ENCODE measurements at places on chromosomes 5 and 9. TPM values are rescaled to one million over a fixed set of nuclear protein-coding genes. Genes with fewer than 3 reads are reported as not detected.
A peak's percentile ranks its signal among the peaks of the same experiment; 100 is the strongest.

Gene CXCL14
- 104 TPM for total RNA-seq

Gene CEL
- 1.0 TPM for total RNA-seq

Gene TMEM215
- not detected for total RNA-seq

Gene DAB2IP
- total RNA-seq, result 105 TPM

Gene OR1Q1
- total RNA-seq, result not detected

Gene SPAAR
- total RNA-seq, result 5.3 TPM

Gene FCN2
- total RNA-seq, result 3.6 TPM

Gene SAXO1
- 0.35 TPM for total RNA-seq

Gene GRM6
- not detected for total RNA-seq

Gene FBP1
- 27.3 TPM for total RNA-seq

Gene SLC36A2
- 1.8 TPM for total RNA-seq

- no peak for DNase-seq
These were observed 5.5 kb downstream of the PTBP3 start for GRCh38 chr9:112327718-112328450.

- DNase-seq, result no peak
These were observed 6.0 kb downstream of the OR13D1 start for GRCh38 chr9:104700306-104700705.

DNA sequence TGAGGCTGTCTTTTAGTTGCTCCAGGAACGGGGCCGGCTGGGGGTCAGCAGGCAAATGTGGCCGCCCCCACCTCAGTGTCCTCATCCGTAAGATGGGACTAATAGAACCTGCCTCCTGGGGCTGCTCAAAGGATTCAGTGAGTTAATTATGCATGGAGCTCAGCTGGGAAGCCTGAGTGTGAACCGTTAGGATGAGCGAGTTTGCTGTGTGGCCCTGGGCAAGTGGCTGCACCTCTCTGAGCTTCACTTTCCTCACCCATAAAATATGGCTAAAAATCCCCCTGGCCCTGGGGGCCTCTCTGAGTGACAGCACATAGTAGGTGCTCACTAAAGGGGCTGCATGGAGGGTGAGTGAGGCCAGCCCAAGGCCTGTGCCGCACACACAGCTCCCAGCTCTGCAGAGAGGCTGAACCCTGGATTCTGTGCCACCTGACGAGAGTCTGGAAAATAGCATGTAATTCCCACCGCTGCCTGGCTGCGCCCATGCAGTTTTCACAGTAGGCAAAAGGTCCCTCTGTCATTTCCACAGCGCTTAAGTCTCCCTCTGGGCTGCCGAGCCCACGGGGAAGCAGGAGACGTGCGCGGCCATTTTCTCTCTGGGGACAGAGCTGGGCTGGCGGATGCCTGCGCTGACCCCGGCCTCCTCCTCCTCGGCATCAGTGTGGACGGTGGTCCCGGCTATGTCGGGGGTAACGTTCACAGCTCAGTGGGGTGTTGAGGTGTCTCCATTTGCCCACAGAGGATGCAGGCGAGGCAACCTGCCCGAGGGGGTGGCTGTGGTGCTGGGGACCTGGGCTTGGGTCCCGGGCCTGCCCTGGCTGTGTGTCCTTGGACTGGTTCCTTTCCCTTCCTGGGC is 18.2 kb downstream of the ASS1 start:
- no peak for DNase-seq

DNA sequence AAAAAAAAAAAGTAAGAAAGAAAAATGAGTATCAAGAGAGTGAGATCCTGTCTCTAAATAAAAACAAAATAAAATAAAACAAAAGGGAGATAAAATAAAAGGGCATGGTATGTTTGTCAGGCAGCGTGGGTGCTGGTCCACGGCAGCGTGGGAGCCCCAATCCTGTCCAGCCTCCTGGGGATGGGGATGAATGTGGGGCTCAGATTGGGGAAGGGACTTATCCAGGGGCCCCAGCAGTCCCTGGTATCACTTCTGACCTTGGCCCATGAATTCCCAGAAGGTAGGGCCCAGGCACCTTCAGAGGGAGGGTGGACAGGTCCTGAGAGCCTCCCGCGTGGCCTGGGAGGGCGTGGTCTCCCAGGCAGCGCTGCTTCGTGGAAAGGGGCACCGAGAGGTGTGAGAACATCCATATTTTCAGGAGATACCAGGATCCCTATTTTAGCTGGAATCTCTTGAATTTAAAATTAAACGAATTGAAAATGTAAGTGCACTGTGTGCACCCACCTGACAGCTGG is 71.2 kb downstream of the ZNF354C start:
- DNase-seq, result peak; percentile 37

DNA sequence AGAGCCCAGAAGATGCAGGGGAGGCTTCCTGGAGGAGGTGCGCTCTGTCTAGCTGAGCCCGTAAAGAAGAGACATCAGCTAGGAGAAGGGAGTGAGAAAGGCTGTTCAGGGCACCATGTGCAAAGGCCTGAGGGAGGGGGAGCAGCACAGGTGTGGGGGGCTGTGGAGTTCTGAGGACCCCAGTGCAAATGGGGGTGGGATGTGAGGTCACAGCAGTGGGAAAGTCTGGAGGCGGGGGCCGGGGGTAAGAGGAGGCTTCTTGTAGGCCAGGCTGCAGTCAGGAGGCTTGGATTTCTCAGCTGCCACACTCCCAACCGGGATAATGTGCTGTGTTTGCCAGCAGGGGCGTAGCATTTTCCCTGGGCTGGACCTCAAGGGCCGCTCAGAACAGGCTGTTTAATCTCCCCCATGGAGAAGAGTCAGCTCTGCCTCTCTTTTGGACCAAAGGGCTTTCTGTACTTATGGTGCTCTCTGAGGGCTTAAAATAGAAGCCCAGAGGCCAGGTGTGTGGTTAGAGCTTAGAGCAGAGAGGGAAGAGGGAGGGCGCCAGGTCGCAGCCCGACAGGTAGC is 5.7 kb downstream of the NEURL1B start:
- DNase-seq, result no peak

DNA sequence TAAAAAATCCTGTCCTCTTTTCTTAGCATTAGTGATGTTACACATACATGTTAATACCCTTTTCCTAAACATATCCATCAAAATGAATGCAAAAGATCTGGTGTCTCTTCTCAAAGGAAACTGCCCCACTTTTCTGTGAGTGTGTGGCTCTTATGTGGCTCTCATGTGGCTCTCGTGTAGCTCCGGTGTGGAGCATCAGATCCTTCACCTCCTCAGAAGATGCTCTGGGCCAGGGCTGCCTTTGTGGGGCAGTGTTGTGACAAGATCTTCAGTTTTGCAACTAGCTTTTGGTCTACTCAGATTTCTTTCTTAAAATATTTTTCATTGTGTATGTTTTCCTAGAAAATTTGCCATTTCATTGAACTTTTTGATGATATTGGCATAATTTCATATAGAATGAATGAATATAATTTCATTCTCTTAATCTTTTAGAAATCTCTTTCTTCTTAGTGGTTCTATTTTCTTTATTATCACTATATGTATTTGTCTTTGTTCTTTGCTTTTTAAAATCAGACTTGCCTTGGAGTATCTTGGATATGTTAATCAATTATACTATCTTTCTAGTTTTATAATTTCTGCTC is 19.4 kb downstream of the GARNL3 start:
- peak; percentile 18 for DNase-seq

- no peak for DNase-seq
These were observed 31.6 kb downstream of the CDH6 start for GRCh38 chr5:31225118-31225517.

GRCh38 chr9:84754461-84754860 is 84.9 kb downstream of the NTRK2 start:
- DNase-seq, result no peak

GRCh38 chr9:69621730-69622460 is 50.3 kb downstream of the APBA1 start:
- no peak for DNase-seq

- DNase-seq, result no peak
These were observed 16.3 kb upstream of the CCIN start for GRCh38 chr9:36152741-36153438.

DNA sequence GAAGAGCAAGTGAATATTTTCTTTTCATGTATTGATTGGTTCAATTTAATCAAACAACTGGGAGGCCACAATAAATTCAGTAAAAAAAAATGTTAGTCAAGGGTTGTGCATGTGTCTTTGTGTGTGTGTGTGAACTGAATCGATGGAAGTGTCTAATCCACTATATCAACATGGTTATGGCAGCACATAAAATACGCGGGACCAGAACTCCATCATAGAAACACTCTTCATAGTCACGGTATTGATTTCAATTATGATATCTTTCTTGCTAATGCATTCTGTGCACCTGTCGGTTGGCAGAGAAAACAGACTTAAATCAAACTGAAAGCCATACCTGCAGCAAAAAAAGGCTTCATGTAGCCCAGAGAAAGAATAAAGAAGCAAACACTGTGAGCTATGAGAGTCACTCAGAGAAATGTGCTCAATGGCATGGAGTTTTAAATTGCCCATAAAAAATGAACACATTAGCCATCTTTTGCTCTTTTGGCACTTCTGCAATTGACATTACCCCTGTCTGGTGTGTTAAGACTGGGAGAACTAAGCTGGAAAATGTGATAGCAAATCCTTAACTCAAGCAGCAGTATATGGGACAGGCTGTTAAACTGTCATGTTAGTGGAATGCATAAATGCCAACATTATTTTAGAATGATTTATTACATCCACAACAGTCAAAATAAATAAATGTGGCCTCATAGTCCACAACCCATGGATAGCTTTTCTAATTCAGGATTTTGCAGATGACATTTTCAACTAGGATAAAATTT is 642.4 kb upstream of the C9orf72 start:
- peak; percentile 19 for DNase-seq

DNA sequence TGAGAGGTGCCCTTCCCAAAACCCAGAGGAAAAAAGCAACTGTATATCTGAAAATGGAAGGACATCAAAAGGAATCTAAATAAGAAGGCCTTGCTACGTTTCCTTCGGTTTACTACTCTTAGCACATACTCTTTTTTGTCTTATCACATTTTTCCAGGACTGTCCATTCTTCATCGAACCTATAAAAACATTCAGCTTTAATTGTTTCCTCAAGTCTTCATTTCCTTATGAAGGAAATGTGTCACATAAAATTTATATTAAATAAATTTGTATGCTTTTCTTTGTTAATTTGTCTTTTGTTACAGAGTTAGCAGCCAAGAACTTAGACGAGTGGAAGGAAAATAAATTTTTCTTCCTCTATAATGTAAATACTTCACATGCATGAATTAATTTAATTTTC is 255.0 kb downstream of the BNC2 start:
- DNase-seq, result no peak

GRCh38 chr5:21199087-21199486 is 1211.1 kb upstream of the CDH18 start:
- no peak for DNase-seq

- DNase-seq, result no peak
These were observed 145.9 kb downstream of the ASTN2 start for GRCh38 chr9:117268847-117269446.

DNA sequence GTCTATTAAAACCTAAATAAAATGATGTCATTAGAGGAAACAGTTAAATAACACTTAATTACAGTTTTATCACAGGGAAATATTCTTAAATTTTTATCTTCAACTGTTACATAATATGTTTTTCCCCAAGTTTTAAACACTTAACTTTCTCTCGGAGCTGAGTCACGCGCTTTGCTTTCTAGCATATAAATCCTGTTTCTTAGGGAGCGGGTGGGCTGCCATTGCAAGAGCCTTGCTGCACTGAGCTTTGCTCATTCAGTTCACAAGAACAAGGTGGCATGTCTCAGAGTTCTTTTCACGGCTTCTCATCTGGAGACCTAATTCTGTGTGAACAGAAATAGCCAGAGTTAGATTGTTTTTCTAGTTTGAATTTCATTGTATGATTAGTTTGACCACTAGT is 166.1 kb downstream of the ZSWIM6 start:
- no peak for DNase-seq

DNA sequence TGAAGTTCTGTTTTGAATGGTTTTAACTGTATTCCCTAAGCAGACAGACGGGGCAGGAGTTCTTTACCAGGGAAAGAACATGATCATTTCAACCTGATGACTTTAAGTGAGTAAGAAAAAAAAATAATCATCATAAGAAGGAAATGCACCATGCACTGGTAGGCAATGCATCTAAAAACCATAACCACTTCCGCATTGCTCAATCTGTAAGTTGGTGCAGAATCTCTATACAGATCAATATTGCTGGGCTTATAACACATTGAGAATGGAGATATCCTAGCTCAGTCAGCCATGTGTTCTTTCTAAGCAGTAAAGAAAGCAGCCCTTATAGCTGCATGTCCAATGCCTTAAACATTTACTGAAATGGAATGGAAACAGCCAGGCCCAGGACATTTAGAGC is 407.1 kb upstream of the DMAC1 start:
- DNase-seq, result no peak

DNA sequence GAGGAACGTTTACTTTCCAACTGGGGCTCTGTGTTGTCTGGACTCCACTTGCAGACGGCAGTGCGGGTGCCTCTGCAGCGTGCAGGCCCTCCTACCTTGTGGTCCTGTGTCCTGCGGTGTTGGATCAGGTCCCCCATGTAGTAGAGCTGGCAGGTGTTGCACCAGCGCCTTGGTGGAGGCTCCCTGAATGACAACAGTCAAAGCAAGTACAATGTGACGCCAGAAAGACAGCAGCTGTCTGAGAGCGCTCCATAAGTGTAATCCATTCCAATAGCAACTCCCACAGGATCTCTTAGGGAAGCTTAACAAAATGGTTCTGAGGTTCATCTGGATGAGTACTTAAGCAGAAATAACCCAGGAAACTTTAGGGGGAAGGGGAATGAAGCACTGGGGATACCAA is 9.9 kb downstream of the BBLN start:
- no peak for DNase-seq

- no peak for DNase-seq
These were observed 26.4 kb upstream of the CARNMT1 start for GRCh38 chr9:75054368-75055001.

GRCh38 chr5:97658116-97658900 is 475.3 kb upstream of the RIOK2 start:
- no peak for DNase-seq

- DNase-seq, result no peak
These were observed 73.6 kb downstream of the C9orf153 start for GRCh38 chr9:86185872-86186271.

GRCh38 chr9:1997646-1998045 is 17.5 kb upstream of the SMARCA2 start:
- no peak for DNase-seq

GRCh38 chr5:6088706-6089105 is 289.6 kb downstream of the MED10 start:
- no peak for DNase-seq

DNA sequence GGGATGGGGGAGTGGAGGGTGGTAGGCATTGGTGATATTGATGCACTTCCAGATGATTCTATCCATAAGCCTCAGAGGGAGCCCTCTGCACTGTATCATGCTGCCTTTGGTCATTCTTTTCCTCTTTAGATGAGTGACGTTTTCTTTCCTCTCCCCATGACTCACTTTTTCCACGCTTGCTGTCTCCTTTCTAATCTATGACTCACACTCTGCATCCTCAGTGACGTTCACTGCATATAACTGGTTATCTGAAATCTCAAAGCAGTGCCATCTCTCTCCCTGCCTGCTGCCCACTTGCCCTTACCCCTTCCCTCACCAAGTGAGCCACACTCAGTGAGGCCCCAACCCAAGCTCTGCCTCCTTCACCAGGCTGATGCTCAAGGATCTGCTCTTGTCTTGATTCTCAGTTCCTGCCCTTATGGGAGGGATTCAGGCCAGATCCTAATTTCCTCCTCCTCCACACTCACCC is 31.6 kb downstream of the PTGS1 start:
- DNase-seq, result no peak

GRCh38 chr9:113805486-113806132 is 70.5 kb upstream of the ZNF618 start:
- DNase-seq, result no peak

- DNase-seq, result no peak
These were observed 237.5 kb downstream of the CHSY3 start for GRCh38 chr5:130141659-130142320.
